Activated naive CD4-positive, alpha-beta T cell (primary cell): ENCODE measurements at places on chromosomes 5 and 9.

DNA sequence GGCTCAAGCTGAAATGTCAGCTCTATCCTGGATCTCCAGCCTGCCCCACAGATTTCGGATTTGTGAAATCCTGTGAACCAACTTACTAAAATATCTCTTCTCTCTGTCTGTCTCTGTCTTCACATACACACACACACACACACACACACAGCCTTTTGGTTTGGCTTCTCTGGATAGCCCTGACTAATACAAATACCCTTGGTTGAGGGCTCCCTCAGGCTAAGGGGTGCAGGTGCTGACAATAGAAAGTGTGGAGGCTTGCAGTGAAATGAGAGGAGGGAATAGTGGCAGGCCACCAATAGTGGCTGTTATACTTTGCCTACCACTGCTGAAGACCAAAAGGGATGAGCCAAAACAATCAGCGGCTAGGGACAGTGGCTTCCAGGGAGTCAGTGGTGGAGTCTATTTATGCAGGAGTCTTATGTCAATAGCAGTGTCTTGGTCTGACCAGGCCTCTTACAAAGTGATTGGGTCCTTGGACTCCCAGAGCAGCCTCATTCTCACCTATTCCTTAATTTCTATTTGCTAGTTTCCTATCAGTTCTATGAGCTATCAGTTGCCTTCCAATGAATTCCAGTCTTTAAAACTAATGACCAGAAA, 93.2 kb upstream of the GAS1 start:
- no peak for DNase-seq

DNA sequence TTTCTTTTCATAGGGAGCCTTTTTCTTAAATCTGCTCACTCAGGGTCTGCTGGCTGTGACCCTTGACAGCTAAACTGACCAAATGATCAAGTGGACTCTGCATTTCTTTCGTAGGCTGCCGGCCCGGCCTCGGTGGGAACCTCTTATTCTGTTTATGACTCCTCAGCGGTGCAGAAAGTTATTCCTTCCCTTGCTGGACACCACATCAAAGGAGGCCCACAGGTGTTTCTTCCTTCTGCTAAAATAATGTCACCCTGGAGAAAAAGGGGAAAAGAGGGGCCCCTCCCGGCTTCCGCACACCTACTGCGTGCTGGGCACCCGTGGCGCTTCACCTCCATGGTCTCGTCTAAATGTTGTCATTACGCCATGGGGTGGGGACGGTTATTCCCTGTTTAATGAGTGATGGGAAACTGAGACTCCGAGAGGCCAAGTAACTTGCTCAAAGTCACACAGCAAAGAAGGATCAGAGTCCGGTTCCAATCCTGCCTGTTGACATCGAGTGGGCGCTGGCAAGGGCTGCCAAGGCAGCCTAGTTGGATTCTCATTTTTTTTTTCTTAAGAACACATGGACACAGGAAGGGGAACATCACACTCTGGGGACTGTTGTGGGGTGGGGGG, 72.3 kb downstream of the CFAP77 start:
- DNase-seq: no peak

DNA sequence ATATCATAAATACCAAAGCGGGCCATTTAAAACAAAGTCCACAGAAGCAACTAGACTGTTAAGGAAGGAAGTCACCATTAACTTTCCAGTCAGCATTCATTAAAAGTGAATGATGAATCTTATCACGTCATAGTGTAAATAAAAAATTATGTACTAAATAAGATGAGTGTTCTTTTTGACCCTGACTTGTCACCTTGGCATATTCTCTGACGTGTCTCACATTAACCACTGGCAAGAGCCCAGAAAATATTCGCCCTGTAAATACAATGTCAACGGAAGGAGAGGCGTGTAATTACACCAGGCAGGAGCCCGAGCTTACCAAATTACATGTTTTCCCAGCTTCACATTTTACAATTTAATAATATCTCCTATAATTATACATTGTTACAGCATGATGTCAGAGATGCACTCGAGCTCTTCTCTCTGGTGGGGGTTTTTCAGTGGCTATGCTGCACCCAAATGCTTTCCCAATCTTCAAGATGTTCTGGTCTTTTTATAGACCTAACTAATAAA, 29.3 kb upstream of the UBE2QL1 start:
- no peak for DNase-seq

DNA sequence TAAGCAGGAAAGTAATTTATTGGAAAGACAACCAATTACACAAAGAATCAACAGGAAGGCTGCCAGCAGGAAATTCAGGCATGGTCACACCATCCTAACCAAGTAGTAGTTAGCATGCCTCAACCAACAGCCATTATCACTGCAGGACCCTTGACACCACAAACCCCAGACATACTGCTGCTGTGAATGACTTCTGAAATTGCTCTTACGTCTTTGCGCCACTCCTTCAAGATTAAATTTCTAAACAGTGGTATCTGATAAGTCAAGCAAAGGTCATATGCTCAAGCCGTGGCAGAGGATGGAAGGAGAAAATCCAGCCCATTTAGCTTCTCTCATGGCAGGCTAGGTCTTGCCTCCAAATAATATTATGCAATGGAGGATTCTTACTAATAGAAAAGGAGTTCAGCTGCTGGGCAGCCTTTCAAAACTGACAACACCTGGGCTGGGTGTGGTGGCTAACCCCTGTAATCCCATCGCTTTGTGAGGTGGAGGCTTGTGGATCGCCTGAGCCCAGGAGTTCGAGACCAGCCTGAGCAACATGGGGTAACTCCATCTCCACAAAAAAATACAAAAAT, 5.0 kb upstream of the PTGER4 start:
- DNase-seq: no peak

GRCh38 chr9:15103290-15103689, 193.1 kb upstream of the FREM1 start:
- DNase-seq: no peak

GRCh38 chr5:154642499-154643245, 112.5 kb upstream of the LARP1 start:
- no peak for DNase-seq

DNA sequence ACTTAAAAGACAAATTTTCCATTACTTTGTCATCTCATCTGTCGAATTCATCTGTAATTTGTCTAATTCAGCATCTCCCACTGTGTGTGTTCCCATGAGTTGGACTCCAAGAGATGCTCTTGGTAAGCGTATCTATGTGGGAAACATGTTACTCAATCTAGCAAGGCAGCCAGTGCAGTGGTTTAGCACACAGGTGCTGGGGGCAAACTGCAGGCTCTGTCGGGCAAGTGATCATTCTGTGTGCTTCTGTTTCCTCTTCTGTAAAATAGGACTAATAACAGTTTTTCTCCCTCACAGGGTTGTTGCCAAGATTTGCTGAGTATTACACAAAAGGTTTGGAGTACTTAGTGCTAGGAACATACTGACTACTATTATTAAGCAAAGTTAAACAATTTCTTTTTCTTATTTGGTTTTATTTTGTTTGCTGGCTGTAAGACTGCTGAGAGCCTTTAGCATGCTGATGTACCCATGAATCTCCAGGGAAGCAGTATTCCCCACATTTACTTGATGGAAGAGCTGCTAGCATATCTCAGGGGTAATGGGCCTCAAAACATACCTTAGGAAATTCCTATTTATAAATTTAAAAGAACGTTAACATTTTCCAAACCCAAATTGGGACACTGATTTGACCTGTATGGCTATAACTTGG, 709 bp upstream of the GAPT start:
- DNase-seq: no peak

- DNase-seq: no peak
Measured at GRCh38 chr5:160556846-160557245, 135.2 kb downstream of the PTTG1 start.

DNA sequence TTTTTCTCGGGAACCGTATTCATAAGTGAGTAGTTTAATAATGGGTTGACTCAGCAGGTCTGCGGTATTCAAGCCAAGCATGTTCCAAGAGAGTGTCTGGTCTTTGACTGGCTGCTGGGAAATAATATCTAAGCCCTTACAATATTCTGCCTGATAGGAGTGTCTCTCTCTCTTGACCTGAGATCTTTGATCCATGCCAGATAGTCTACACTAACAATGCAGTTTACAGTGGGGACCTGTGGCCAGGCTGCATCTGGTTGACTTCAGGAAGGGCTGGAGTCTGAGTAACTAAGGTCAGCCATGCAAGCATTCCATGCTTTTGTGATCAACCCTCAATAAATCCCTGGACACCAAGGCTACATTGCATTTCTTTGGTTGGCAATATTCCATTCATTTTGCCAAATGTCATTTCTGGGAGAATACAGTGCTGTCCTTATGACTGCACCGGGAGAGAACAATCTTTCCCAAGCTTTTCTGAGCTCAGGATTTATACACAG, 195.5 kb downstream of the SEMA5A start:
- no peak for DNase-seq

DNA sequence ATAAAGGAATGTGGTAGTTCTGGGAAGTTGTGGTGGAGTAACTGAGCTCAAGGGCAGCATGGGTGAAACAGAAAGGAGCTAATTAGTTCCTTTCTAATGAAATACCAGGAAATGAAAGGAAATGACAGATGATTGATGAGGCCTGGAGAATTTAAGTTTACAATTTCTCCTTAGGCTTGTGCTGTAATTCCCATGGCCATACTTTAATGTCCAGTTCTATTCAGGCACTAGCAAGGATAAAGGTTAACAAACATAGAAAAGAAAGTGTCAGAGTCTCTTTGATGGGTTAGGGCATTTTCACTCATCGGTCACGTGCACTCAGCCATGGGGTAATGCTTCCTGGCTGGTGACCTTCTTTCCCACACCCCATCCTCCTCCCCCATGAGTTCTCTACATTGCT, 70.3 kb downstream of the CTSL start:
- DNase-seq: no peak

DNA sequence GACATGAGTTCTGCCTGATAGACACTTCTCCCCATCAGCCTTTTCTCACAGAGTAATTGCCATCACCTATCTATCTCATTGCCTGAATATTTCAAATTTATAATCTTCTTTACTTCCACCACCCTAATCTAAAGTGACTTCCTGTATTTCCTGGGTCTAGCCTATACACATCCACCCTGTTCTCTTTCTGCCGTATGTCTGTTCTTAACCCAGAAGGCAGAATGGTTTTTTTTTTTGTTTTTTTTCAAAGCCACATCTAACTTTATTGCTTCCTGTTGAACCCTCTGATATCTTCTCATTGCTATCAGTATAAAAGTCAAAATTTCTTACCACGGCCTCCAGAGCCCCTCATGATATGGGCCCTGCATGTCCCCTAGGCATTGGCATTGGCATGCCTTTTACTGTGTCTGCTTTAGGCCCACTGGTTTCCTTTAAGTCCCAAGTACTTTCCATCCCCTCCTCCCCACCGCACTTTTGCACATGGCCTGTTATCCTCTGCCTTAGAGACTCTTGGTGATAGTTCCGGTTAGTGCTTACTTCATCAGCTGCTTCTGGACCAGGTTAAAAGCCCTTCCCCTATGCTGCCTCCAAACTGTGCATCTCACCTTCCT, 159.9 kb downstream of the MAN2A1 start:
- DNase-seq: no peak

GRCh38 chr5:17217493-17218352, at the start of gene BASP1:
TSS of gene BASP1 (plus strand) at chr5:17217631. CDS start at chr5:17275217, 57,586 bp downstream.
- no peak for DNase-seq

DNA sequence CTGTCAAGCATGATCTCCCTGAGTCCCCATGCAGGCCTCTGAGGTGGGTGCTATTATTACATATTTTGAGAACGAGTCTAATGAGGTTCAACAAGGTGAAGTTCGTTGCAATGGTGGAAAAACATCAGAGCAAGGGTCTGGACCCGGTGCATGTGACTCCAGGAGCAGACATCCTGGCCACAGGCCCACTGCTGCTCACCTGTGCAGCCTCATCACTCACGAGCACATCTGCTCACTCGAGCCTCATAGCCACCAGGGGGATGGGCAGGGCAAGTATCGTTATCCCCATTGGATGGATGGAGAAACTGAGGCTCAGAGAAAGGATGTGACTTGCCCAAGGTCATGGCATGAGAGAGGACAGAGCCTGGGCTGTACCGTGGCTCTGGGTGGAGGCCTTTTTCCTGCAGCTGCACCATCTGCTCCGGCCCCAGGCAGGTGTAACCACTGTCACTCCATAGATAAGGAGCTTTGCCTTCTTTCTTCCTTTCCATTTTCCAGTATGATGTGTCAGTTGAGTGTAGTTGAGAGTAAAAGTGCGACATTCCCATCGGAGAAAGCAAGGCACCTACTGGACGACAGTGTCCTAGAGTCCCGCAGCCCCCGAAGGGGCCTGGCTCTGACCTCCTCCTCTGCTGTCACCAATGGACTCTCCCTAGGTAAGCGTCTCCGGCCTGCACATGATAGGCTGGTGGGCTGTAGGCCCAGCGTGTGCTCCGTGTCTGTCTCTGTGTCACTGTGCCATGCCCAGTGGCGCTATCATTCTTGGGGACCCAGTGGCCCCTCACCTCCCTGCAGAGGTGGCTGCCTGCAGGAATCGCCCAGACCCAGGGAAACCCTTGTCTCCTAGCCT, 68.4 kb upstream of the GARNL3 start:
- no peak for DNase-seq

- no peak for DNase-seq
Measured at GRCh38 chr5:173329491-173330337, 1.5 kb upstream of the STC2 start.

DNA sequence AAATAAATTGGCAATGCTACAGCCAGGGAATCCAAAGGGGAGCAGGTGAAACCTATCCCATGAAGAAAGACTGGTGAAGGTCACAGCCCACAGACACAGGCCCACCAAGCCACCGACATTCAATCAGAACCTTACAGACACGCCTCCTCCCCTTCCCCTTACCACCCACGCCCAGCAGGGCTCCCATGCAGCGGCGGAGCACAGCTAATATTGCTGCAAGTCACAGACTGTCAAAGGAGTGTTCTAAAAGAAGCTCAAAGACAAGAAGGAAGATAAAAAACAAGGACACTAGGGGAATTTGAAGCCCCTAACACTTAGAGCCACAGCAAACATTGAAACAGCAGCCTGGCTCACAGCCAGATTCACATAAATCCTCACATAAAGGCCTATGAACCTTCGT, 91.2 kb downstream of the MED10 start:
- DNase-seq: no peak

DNA sequence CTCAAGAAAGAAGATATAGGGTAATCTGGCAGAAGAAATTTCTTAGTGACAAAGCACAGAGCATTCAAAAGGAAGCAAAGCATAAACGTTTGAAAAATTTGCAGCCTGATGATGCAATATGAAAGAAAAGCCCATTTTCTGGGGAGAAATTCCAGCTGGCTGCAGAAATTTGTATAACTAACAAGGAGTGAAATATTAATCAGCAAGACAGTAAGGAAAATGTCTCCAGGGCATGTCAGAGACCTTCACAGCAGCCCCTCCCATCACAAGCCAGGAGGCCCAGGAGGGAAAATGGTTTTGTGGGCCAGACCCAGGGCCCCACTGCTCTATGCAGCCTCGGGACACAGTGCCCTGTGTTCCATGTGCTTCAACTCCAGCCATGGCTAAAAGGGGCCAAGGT, 359.4 kb downstream of the HINT1 start:
- DNase-seq: no peak
